ENCODE measurements at places on chromosomes 5 and 9. TPM values are rescaled to one million over a fixed set of nuclear protein-coding genes. Genes with fewer than 3 reads are reported as not detected.

NTRK2 gene
- 3.4 TPM for total RNA-seq

PROP1 gene
- total RNA-seq, result not detected

GRCh38 chr9:94799578-94800264 lies 73.2 kb downstream of the AOPEP start:
- peaks cover 60% of the 10 kb centered on the region for H3K4me1 ChIP-seq
- H3K27ac ChIP-seq, result peak overlapping the region; percentile 90
- no peaks in the 10 kb centered on the region for H3K36me3 ChIP-seq
- DNase-seq, result peak; percentile 48
- H3K4me3 ChIP-seq, result no peak overlapping the region

GRCh38 chr9:110133608-110134210 lies 74.2 kb downstream of the C9orf152 start:
- H3K4me3 ChIP-seq, result no peak overlapping the region
- peaks cover 28% of the 10 kb centered on the region for H3K4me1 ChIP-seq
- DNase-seq, result no peak
- no peaks in the 10 kb centered on the region for H3K27me3 ChIP-seq
- H3K27ac ChIP-seq, result no peak overlapping the region
- H3K36me3 ChIP-seq, result no peaks in the 10 kb centered on the region

GRCh38 chr9:86275962-86276361 lies 6.4 kb downstream of the ISCA1 start:
- H3K27me3 ChIP-seq, result no peaks in the 10 kb centered on the region
- no peak for DNase-seq
- H3K4me1 ChIP-seq, result peaks cover 14% of the 10 kb centered on the region
- H3K27ac ChIP-seq, result no peak overlapping the region
- no peaks in the 10 kb centered on the region for H3K36me3 ChIP-seq

- H3K36me3 ChIP-seq, result no peaks in the 10 kb centered on the region
- H3K27ac ChIP-seq, result no peak overlapping the region
- no peak overlapping the region for H3K4me3 ChIP-seq
- H3K27me3 ChIP-seq, result no peaks in the 10 kb centered on the region
- DNase-seq, result no peak
These were observed 206.4 kb downstream of the COMMD10 start for GRCh38 chr5:116291271-116291670.

GRCh38 chr9:92176800-92177185 lies 61.6 kb upstream of the SPTLC1 start:
- no peak overlapping the region for H3K27ac ChIP-seq
- no peaks in the 10 kb centered on the region for H3K4me1 ChIP-seq
- DNase-seq, result no peak
- H3K27me3 ChIP-seq, result no peaks in the 10 kb centered on the region

DNA sequence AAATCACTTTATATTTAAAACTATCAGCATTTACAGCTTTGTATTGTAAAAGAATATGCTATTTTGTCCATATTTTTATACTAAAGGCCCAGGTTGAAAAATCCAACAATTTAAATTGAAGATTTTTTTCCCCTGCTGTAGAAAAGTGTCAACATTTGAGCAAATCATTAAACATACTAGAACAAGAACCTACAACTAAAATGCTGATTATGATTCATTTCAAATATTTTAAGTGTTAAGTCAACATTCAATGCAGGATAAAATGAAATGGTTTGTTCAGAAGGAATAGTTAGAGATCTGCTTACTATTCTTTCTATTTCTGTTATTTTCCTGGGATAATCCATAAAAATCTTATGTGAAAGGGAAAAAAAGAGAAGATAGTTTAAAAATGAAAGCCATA lies 866.5 kb upstream of the DMAC1 start:
- no peaks in the 10 kb centered on the region for H3K36me3 ChIP-seq
- no peak overlapping the region for H3K27ac ChIP-seq
- DNase-seq, result no peak
- H3K27me3 ChIP-seq, result no peaks in the 10 kb centered on the region
- H3K4me1 ChIP-seq, result peaks cover 7% of the 10 kb centered on the region
- H3K4me3 ChIP-seq, result no peak overlapping the region

- H3K27me3 ChIP-seq, result no peaks in the 10 kb centered on the region
- H3K4me1 ChIP-seq, result no peaks in the 10 kb centered on the region
- H3K36me3 ChIP-seq, result no peaks in the 10 kb centered on the region
- no peak for DNase-seq
- no peak overlapping the region for H3K27ac ChIP-seq
These were observed 128.2 kb upstream of the SEMA6A start for GRCh38 chr5:116702776-116703175.
